ENCODE measurements at places on chromosomes 3 and 15. TPM values are rescaled to one million over a fixed set of nuclear protein-coding genes. Genes with fewer than 3 reads are reported as not detected.

The GADL1 gene
- not detected for total RNA-seq

DNA sequence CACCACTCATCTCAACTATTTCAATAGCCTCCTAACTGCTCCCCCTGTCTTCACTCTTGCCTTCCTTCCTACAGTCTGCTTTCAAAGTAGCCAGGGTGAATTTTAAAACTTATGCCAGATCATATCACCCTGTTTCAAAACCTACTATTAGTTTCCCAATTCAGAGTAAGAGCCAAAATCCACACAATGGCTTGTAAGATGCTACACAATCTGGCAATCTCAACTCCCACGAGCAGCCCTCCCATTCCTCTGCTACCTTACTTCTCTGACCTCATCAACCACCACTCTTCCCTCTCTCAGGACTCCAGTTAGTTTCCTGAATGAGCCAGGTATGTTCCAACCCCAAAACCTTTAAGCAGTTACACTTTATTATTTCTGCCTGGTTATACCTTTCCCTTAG is 62.5 kb downstream of the VPS13C start:
- no peak for DNase-seq

DNA sequence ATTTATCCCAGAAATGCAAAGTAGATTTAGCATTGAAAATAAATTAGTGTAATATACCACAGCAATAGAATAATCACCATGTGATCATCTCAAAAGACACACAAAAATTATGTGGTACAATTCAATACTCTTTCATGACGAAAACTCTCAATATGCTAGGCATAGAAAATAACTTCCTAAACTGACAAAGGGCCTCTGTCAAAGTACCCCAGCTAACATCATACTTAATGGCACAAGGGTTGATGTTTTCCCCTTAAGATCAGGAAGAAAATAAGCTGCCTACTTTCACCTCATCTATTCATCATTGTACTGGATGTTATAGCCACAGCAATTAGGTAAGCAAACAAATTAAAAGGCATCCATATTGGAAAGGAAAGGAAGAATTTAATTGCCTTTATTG is 22.7 kb upstream of the NIPA2 start:
- DNase-seq: no peak

DNA sequence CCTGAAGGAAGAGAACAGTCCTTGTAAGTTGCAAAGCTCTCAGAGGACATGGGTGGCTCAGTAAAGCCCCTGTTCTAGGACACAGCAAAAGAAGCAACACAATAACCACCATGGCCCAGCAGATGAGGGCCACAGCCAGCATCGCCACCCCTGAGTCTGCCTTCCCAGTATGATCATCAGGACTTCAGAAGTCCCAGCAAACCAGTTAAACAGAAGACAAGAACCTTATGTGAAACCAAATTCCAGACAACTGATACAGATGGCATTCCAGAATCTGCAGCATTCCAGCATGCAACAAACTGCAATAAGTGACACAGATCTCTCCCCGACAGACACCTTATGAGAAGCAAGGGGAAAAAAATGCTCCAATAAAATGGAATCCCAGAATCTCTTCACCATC is 30.4 kb downstream of the SPINK8 start:
- no peak for DNase-seq

- DNase-seq: no peak
Observed at GRCh38 chr3:29718661-29719065, 437.8 kb downstream of the RBMS3 start.

DNA sequence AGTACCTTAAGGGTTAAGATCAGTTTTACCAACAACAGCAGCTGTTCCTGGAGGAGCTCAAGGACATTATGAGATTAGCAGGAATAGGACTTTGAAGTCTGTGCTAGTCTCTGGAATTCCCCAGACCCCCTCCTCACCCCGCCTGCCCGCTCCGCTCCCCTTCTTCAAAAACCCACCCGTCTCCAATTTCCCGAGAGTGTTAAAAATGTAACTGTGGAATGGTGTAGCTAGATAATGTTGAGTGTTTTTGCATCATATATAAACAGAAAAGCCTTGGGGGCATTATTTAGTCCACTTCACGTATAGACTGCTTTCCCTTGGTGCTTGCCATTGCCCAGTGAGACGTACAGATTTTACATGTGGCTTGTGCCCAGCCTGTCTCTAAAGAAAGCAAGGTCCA is 65.0 kb upstream of the SEMA6D start:
- no peak for DNase-seq

DNA sequence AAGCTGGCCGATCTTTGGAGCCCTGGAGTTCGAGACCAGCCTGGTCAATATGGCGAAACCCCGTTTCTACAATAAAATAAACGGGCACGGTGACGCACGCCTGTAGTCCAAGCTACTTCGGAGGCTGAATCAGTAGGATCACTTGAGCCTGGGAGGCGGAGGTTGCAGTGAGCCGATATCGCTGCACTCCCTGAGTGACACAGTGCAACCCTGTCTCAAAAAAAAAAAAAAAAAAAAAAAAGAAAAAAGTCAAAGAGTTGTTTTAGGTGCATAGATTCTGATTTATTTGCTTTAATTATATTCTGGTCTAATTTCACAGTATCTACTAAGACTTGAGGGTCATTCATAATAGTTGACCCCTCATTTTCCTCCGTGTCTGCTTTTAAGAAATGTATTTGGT is 1.7 kb downstream of the ARL13B start:
- no peak for DNase-seq

DNA sequence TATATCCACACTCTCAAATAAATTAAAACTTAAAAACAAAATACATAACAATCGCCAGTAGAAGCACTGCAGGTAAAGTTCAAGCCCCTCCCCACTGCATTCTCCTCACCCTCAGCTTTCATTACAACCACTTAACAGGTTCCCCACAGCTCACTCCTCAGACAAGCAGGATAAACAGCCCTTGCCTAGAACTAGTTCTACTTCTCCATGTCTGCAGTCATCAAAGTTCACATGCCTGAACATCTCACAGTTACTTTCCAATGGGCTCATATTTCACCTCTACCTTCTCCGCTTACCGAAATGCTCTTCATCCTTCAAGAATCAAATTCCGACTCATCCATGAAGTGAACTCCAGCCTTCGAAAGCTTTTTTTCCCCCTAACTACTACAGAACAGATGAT is 4.1 kb downstream of the YEATS2 start:
- DNase-seq: no peak
